Activated naive CD4-positive, alpha-beta T cell treated with anti-CD3 and anti-CD28 coated beads, Interleukin-2, amount 10 ng/mL, durations not matched to agents 7 days and 5 days (primary cell): ENCODE measurements at places on chromosomes 12 and 14.

- no peak for DNase-seq
Measured at GRCh38 chr12:58378028-58378427, 436.7 kb downstream of the ATP23 start.

DNA sequence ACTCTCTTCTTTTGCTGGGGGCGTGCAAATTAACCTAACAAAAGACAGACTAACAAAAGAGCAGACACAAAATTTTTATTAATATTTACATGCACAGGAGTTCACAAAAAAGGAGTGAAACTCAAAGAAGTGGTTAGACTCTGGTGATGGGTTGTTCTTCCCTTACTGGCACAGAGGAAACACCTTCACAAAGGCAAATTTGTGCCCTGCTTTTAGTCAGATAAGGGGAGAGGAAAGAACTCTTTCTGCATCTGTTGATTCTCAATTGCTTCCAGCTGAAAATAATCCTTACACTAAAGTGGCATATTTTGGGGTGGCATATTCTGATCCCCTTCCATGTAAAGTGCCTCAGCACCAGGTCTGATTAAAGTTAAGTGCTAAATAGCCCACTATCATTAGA lies 190.2 kb upstream of the AMIGO2 start:
- DNase-seq, result no peak

DNA sequence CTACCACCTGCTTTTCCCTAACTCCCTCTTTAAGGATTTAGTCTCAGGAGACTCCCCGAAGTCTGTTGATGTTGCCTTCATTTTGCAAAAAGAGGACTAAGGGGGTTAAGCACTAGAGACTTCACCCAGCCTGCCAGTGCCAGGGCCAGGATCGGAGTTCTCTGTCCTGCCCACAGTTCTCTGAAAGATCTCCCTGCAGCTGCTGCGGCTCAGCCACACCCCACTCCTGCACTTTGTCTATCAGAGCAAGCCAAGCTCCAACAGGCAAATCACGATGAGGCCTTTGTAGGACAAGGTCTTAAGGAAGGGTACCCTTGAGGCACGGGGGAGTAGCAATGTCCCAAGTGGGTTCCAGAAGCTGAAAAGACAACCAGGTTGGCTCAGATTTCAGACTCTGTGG lies 148.8 kb upstream of the EGLN3 start:
- DNase-seq, result no peak

DNA sequence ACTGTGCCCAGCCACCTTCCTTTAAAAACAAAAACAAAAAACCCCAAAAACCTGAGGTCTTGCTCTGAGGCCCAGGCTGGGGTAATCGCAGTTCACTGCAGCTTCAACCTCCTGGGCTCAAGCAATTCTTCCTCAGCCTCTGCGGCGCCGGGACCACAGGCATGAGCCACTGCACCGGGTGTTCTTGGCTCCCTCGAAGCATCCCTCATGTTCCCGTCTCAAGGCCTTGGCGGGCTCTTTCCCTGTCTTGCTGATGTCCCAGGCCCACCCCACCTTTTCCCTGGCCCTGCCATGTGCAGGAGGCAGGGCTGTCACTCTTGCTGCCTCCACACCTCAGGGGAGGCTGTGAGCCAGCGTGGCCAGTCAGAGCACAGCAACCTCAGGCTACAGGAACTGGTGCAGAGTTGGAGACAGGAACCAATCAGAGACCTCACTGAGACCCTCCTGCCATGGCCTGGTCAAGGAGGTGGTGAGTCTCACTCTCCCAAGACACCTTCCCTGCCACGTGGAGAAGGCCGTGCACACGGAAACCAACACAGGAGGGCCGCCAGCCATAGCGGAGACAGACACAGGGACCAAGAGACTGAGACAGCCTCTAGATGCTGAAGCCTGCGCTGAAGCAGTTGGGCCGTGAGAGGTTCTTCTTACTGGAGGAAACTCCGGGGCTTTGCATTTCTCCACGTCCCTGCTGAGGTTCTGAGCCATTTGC lies 6.0 kb upstream of the AMN start:
- DNase-seq, result no peak

DNA sequence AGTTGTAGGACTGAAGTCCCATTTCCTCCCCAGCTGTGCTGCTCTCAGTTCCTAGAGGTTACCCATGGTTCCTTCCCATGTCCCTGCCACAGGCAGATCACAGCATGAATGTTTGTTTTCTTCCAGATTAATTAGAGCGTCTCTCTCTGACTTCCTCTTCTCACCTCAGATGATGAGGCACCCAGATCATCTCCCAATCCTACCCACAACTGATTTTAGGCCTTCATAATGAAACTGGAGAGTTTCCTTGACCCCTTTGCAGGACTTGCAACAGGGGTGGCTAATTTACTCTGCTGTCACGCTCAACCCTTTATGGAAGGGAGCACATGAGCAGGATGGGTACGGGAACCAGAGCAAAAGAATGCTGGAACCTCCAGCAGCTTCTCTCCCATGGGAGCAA lies 32.1 kb upstream of the TXNRD1 start:
- no peak for DNase-seq

GRCh38 chr14:23143911-23144310 lies 24.9 kb upstream of the CEBPE start:
- no peak for DNase-seq
